Frontal cortex (tissue), 4 donors: ENCODE measurements at places on chromosomes 11 and 22. TPM values are rescaled to one million over a fixed set of nuclear protein-coding genes. Genes with fewer than 3 reads are reported as not detected.
A peak's percentile ranks its signal among the peaks of the same experiment; 100 is the strongest.

DNA sequence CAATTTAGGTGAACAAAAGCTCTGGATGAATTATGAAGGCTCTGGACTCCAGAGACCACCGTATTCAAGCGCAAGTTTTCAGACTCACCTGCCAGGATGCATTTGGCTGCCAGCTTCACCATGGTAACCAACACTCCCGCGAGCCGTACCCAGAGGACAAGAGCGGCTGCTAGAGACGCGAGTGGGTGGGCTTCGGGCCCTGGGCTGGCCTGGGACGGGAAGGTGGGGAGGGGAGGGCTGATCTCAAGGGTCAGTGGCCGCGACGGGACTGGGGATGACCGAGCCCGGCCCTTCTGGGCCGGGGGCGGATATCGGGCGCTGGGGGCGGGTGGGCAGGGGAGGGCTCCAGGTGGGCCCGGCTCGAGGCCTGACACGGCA lies 344 bp downstream of the IFT27 start:
- no peak for DNase-seq

- no peak for DNase-seq
Measured at GRCh38 chr11:17102462-17102861, 25.0 kb upstream of the RPS13 start.

GRCh38 chr11:58928107-58928499 lies 11.2 kb upstream of the GLYATL1 start:
- DNase-seq: no peak

- no peak for DNase-seq
Measured at GRCh38 chr11:81192516-81192915, 1541.1 kb downstream of the FAM181B start.

DNA sequence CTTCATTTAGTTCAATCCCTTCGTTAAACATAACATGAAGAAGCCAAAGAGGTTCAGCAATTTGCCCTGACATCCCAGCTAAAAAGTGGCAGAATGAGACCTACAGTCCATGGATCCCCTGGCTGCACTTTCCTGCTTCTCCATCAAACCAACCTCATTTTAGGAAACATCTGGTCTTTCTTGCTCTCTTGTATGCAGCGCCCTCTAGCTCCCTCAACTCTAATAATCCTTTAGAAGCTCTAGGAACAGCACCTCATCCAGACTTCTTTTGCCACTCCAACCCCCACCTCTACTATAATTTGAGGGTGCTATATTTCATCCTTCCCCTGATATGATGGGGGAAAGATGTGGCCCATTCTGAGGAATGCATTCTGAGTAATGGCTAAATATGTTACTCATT lies 7.4 kb downstream of the CNTF start:
- peak; percentile 19 for DNase-seq

- DNase-seq: no peak
Measured at GRCh38 chr22:31586137-31586920, 75.7 kb downstream of the PISD start.

GRCh38 chr11:6747097-6747668 lies 24.6 kb downstream of the OR2AG2 start:
- DNase-seq: no peak

DNA sequence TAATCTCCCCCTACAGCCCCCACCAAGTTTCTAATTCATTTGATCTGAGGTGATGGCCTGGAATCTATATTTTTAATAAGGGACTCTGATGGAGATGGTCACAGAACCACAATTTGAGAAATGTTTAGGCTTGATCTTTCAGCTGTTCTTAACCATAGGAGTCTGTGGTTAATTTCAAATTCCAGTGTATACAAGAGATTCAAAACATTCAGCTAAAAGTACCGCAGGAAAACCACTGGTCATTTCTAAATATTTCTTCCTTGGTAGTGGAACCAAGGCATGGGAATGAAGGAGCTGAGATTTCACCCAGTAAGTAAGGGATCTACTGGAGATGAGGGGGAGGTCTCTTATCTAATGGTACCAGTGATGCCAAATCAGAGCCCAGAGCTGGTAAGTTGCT lies 18.3 kb upstream of the GALNT18 start:
- DNase-seq: no peak

- DNase-seq: no peak
Measured at GRCh38 chr11:22976146-22976545, 115.9 kb upstream of the CCDC179 start.

GRCh38 chr11:5280582-5281102 lies 10.9 kb upstream of the HBE1 start:
- no peak for DNase-seq

DNA sequence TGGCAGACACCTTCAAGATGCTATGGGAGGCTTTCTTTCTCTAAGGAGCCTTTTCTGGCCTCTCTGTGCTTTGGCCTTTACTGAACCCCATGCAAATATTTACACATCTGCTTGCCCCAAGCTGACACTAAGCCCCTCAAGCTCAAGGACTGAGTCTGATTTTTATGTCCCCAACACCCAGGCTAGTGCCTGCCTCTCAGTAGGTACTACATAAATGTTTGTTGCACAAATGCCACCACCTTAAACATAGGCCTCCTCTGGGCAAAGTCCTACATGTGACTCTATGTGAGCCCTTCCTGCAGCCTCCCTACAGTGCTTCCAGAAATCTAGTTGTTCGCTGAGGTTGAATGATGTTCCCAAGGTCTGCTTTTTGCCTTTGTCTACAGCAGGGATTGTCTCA lies 187.6 kb downstream of the DBX1 start:
- no peak for DNase-seq

DNA sequence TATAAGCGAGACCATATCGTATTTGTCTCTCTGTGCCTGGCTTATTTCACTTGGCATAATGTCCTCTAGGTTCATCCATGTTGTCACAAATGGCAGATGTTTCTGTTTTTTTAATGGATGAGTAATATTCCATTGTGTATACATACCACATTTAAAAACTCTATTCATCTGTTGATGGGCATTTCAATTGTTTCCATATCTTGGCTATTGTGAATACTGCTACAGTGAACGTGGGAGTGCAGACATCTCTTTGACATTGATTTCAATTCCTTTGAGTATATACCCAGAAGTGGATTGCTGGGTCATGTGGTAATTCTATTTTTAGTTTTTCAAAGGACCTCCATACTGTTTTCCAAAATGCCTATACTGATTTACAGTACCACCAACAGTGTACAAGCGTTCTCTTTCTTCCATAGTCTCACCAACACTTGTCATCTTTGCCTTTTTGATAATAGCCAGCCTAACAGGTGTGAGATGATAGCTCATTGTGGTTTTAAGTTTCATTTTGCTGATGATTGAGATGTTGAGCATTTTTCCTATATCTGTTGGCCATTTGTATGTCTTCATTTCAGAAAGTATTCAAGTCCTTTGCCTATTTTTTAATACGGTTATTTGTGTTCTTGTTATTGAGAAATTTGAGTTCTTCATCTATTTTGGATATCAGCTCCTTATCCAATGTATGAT lies 194.7 kb upstream of the E2F8 start:
- DNase-seq: no peak

DNA sequence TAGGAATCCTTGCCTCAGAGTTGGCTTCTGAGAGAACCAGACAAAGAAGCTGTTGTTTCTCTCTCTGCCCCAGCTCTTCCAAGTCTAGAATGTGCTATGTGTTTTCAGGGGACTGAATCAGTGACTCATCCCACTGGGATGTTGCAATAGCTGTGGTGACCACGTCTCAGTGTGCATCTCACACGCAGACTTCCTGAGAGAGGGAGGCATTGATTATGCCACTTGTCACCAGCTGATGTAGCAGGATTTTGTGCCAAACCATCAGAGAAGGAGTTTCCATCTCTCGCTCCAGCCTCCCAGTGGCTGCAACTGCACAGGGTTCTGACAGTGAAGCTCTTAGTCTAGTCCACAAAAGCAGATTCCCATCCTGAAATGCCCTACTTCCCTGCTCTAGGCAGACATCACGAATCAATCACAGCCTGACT lies 455.8 kb downstream of the MIAT start:
- DNase-seq: peak; percentile 22

- DNase-seq: no peak
Measured at GRCh38 chr11:45031912-45032519, 81.3 kb upstream of the TP53I11 start.

- DNase-seq: no peak
Measured at GRCh38 chr11:14248580-14248981, 110.4 kb downstream of the RRAS2 start.

DNA sequence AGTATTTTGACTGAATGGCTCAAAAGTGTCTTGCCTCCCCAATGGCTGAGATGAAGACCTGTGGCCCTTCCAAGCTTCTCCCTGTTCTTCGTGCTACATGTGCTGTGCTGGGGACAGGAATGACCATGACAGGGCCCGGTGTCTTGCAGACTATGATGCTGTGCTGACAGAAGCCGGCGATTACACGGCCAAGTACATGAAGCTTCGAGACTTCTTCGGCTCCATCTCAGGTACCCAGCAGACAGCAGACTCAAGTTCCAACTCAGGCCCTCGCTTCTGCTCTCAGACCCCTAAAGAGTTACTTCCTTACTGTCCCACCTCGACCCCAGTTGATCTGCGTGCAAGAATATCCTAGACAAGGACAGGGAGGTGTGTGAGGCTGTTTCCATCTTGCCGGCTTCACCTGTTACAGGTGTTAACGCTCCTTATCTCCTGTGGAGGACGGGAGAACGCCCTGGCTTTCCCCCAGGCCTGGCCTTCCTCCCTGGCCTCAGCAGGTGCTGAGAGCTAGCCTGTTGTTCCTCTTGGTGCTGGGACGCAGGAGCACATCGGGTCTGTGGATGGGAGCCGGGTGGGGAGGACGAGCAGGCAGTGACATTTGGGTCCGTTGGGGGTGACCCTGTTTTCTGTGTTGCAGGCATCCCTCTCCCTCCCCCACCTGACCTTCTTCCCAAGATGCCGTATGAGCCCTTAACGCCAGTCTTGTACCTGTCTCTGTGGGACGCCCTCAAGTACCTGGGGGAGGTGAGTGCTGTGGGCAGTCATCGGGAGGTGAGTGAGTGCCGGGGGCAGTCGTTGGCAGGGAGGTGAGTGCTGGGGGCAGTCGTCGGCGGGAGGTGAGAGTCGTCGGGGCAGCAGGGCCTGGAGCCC lies 38.1 kb downstream of the GLB1L2 start:
- DNase-seq: no peak

DNA sequence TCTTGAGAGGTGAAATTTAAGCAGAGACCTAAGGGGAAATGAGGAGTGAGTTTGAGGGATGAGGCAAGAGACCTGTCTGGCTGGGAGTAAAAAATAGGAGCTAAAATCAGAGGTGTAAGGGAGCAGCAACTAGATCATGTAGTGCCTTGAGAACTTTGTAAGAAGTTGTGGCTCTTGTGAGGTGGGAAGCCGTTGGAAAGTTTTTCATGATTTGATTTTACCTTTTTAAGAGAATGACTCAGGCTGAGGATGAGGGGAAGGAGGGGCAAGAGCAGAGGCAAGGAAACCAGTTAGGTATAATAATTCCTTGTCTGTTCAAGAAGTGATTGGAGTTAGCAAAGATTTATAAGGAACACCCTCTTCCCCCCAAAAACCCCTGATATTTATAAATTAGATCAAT lies 25.8 kb downstream of the QSER1 start:
- no peak for DNase-seq

DNA sequence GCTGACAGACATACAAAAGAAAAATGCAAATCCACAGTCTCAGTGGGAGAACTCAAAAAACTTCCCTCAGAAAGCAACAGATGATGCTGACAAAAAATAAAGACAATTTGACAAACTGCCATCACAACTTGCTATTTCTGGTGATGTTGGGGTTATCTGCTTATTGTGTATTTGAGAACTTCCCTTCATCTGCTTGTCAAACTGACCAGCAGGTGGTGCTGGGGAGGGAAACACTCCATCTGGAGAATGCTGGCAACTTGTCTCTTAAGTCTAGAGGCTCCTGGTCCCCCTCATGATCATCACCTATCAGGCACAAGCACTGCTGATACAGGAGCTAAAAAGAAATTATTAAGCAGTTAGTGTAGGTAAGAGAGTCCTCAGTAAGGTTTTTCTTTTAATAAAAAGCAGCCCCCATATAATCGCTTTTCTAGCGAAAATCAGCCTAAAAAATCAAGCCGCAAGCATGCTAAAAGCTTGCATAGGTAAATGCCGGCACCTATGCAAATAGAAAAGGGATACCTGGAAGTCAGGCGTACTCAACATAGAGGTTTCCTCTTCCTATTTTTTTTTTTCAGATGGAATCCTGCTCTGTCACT lies 9.8 kb upstream of the FAM111B start:
- no peak for DNase-seq

GRCh38 chr11:67286621-67287333 lies 2.3 kb upstream of the ANKRD13D start:
- no peak for DNase-seq

DNA sequence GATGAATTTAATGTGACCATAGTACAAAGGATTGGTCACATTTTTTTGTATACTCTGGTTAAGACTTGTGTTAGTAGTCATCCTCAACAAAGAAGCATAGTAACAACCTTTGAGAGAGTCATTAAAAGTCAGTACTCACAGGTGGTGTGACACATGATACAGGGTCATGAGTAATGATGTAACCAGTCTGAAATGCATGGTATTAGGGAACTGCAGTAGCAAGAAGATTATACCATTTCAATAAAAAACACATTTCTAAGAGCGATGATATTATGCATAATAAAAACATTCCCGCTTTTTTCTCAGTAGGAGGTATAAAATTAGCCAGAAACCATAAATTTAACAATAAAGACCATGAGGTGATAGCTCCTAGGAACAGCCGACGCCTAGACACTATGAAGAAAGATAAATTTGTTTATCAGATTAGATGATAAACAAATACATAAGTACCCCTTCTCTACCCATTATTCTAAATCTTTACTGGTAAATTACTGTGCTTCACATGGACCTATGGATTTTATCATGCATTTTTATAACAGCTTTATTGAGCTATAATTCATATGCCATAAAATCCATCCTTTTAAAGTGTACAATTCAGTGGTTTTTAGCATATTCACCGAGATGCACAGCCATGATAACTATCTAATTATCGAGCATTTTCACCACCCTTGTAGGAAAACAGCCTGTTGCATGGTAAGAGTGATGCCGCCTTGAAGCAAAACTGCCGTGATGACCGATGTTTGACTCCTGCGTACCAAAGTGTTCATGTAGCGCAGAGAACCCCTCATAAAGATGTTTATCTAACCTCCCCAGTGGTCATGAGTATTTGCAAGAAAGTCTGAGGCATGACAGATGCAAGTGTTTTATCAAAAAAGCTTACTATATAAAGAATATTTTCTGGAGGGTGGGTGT lies 41.8 kb downstream of the TMPRSS5 start:
- DNase-seq: no peak

GRCh38 chr11:130882138-130882551 lies 34.1 kb downstream of the SNX19 start:
- DNase-seq: no peak

Gene TMEM218
- 18.8 TPM for total RNA-seq

Gene LDHAL6A
- total RNA-seq: 0.82 TPM

Gene SERPING1
- 7.3 TPM for total RNA-seq

Gene OR8G1
- not detected for total RNA-seq

Gene GAB4
- total RNA-seq: not detected

Gene ZP1
- total RNA-seq: not detected

Gene OR4D5
- total RNA-seq: under 0.01 TPM

Gene DLG2
- total RNA-seq: 174 TPM

Gene IGLL1
- total RNA-seq: not detected

Gene IL17REL
- under 0.01 TPM for total RNA-seq
